ENCODE measurements at places on chromosomes 3 and 15.

GRCh38 chr3:63478990-63479660 is 173.3 kb upstream of the SNTN start:
- no peak for DNase-seq

GRCh38 chr3:177753451-177754155 is 556.3 kb upstream of the TBL1XR1 start:
- DNase-seq, result no peak

DNA sequence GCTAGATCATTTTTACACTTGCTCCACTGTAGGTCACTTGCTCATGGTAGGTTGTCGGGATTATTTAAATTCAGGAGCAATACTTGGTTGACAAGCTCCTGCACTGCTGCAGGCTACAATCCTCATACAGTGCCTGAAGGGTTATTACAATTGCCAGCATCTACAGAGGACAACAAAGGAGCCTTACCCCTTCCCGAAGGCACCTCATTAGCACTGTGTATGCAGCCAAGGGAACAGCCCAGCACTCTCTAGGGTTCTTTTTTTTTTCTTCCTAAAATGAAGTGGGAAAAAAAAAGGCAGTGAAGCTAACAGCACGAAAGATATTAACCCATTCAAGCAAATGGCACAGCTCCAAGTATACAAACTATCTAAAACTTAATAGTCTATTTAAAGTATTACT is 142.7 kb downstream of the ULK4 start:
- DNase-seq, result peak; percentile 50

GRCh38 chr15:68488966-68489365 is 57.0 kb upstream of the ITGA11 start:
- no peak for DNase-seq

- peak; percentile 17 for DNase-seq
These were observed 16.4 kb downstream of the CLK3 start for GRCh38 chr15:74631935-74632560.

DNA sequence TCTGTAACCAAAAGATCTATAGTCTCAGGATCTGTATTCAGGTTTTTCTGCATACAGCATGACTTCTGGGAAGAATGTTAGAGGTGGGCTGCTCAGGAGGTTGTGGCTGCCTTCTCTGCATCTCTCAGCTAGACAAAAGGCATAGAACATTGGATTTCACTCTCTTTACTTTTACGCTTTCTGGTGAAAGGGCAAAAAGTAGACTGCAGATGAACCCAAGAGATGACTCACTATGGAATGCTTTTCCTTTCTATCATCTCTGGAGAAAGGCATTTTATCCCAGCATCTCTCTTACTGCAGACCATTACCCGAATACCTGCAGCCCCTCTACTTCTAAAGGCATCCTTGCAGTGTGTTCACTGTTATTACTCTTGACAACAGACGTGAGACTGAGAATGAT is 222.2 kb downstream of the WNT5A start:
- no peak for DNase-seq

DNA sequence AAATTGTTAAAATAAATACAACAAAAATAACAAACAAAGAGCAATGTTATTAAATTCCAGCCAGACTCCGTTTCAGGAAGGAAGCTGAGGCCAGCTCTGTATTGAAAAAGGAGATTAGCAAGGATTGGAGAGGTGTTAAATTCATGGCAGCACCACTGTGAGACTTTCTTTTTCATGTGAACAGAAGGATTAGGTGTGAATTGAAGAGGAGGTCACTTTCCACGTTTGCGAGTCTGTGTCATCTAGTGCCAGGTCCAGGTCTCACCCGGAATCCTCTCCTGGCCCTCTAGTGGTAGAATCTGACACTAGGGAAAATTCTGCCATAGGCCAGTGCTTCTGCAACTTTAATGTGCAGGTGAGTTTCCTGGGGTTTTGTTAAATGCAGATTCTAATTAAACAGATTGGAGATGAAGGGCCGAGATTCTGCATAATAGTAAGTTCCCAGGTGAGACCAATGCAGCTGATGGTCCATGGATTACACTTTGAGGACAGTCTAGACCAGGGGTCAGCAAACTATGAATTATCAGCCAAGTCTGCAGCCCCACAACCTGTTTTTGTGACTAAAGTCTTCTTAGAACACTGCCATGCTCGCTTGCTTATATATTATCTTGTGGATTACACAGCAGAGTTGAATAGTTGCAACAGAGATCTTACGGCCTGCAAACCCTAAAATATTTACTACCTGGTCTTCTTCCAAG is 9.2 kb upstream of the SLC6A1 start:
- peak; percentile 21 for DNase-seq

GRCh38 chr3:33061782-33062181 is 35.2 kb downstream of the GLB1 start:
- no peak for DNase-seq

GRCh38 chr15:83205725-83206324 is 1.8 kb downstream of the HDGFL3 start:
- peak; percentile 43 for DNase-seq

All from NCI-H2171 treated with DMSO at 0.1 percent for 48 hours (cell line).